Activated CD4-positive, alpha-beta T cell treated with anti-CD3 and anti-CD28 coated beads for 1 hour (primary cell): ENCODE measurements at places on chromosomes 4 and X.

DNA sequence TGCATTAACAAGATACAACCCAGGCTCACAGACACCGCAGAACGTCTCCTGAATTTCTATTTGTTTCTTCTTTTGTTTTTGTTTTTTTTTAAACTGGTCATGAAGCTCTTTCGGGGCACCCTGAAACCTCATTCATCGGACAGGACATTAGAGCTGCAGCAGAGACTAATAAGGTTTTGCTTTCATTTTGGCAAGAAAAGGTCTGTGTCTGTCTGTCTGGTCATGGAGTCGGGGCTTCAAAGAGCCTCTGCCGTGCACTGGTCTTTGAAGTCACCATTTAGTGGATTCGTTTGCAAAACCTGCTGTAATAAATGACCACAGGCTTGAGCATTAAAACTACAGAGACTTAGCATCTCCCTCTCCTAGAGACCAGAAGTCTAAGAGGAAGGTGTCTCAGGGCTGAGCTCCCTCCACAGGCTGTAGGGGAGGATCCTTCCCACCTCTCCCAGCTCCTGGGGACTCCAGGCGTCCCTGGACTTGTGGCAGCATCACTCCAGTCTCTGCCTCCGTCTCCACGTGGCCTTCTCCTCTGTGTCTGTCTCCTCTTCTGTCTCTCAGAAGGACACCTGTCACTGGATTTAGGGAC, 247.5 kb downstream of the CRLF2 start:
- no peak for DNase-seq

DNA sequence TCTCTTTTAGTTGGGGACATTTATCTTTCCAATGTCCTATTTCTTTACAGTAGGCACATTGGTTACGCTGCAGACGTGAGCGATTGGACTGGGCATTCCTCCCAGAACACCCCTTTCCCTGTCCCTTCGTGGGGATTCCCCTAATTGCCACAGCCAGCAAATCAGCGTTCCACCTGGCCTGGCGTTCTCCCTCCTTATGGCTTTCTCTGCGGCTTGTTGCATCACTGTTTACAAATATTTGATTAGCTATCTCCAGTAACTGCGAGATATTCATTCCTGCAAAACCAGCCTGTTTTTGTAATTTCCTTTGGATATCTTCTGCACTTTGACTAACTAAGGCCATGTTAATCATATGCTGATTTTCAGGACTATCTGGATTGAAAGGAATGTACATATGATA, 202.5 kb upstream of the KLF8 start:
- DNase-seq: no peak

DNA sequence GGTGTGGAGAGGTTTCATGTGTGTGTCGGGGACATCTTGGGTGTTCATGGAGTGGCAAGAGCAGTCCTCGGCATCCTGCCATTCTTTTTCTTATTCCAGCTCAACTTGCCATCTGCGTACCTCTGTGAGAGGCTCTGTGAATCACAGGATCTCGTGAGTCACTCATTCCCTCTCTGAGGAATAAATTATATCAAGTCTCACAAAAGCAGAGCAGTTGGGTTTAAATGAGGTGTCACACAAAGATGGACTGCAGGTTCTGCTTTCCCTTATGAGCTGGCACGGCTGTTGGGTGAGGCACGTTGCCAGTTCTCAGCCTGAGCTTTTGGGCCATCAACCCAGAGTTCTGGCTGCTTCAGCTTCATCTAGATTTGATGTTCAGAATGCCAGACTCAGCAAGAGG, 6.8 kb upstream of the OCIAD2 start:
- DNase-seq: no peak

GRCh38 chr4:8283631-8284121, 14.1 kb downstream of the HTRA3 start:
- DNase-seq: no peak

- no peak for DNase-seq
These were observed 58.7 kb downstream of the METTL14 start for GRCh38 chr4:118743867-118744266.

DNA sequence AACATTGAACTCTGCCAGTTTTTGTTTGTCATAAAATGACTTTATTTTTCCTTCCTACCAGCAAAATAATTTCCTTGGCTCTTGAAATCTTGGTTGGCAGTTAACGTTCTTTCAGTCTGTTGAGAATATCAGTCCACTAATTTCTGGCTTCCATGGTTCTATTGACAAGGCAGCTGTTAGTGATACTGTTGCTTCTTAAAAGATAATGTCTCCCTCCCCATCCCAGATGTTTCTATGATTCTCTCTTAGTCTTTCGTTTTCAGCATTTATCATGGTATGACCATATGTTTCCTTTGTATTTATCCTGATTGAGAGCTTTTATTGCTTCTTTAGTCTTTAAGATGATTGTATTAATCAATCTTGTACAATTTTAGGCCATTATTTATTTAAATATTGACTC, 81.1 kb upstream of the STK26 start:
- DNase-seq: no peak

- DNase-seq: no peak
These were observed 11.1 kb downstream of the STARD8 start for GRCh38 chrX:68658530-68658929.

GRCh38 chrX:80576267-80576666, 156.0 kb downstream of the TENT5D start:
- no peak for DNase-seq

GRCh38 chrX:77658886-77659285, 127.1 kb downstream of the ATRX start:
- no peak for DNase-seq

DNA sequence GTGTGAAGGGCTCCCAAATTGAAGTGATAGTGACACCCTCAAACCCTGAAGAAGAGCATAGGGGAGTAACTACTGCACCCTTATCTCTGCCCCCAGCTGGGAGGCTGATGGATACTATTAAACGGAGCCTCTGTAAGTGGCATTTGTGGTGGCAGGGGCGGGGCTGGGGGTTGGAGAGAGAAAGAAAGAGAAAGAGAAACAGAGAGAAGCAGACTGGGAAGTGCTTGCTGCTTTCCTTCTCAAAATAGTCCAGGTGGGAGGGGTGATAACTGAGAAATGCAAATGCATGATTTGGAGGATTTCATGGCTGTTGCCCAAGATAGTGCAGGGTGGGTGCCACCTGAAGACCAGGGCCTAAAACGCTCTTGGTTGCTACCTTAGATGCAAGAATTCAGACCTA, 253.5 kb upstream of the GATB start:
- DNase-seq: no peak
